ENCODE measurements at places on chromosomes 6 and 20.

GRCh38 chr6:4521070-4521469, 255.1 kb upstream of the CDYL start:
- no peak for DNase-seq

GRCh38 chr6:135159531-135159930, 21.6 kb upstream of the MYB start:
- DNase-seq, result no peak

DNA sequence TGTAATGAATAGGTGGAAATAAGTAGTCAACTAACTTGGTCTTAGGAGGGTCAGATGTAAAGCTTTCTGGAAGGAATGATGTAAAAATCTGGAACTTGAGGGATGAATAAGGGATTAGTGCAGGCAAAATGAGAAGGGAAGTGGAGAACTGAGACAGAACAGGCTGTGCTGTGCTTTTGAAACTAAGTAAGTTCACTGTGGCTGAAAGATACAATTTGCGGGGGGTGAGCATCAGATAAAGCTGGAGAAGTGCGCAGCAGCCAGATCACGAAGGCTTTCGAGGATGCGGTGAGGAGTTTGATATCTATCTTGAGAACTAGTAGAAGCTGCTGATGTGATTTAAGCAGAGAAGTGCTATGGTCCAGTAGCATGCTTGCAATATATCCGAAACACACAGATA, 247.8 kb downstream of the RNF144B start:
- no peak for DNase-seq

DNA sequence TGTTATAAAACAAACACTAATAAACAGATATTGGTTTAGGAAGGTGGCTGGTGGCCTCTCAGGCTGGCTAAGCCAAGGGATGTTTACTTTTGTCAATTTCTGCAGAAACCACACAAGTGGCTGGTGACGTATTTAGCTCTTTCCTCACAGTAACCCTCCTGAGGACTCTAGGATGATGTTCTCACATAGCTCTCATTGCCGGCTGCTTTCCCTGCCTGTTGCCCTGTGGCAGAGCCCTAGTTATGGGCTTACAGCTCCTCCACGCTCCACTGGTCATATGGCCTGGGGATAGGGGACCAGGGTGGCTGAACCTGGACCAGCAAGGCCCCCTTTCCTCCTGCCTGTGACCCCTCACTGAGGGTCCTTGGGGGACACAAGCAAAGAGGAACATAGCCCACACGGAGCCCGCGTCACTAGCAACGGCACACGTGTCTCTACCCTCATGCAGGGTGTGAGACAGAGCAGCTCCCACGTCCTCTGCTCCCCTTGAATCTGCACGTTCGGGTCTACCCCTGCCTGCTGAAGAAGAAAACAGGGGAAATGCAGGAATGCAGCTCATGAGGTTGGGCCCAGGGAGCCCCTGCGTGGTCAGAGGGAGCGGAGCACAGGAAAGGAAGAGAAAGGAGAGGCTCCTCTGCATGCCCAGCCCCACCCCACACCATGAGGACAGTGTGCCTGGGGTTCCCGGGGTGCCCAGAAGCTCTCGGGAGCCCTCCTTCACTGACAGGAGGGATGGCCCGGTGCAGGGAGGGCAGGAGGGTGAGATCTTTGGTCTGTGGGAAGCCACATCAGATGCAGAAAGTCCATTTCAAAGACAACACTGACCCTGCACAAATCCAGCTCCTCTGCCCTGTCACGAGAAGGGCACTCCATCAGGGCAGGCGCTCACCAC, 13.9 kb downstream of the RAMACL start:
- no peak for DNase-seq

- no peak for DNase-seq
Measured at GRCh38 chr6:136225496-136225895, 24.6 kb downstream of the MTFR2 start.

DNA sequence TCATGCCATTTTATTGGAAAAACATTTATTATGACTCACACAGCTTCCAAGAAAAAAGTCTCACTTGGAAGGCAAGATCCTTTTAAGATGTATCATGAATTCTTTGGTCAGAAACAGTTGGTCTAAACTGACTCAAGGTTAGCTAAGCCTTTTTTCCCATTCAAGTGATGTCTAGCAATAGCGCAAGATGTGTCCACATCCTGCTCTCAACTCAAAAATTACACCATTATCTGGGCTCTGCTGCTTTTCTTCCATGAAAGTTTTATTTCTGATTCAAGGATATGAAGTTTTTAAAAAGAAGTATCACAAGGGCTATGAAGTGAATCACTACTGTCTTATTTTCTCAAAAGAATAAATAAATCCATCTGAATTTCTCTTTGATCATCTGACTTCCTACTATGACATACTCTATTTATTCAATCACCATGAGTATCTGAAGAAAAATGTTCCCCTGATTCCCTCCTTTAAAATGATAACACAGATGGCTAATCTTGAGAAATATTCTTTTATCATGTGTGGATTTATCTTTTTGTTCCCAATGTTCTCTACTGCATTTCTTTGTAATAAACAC, 139.2 kb downstream of the AHI1 start:
- DNase-seq, result no peak

- no peak for DNase-seq
Measured at GRCh38 chr6:36752187-36752885, 54.7 kb downstream of the RAB44 start.

DNA sequence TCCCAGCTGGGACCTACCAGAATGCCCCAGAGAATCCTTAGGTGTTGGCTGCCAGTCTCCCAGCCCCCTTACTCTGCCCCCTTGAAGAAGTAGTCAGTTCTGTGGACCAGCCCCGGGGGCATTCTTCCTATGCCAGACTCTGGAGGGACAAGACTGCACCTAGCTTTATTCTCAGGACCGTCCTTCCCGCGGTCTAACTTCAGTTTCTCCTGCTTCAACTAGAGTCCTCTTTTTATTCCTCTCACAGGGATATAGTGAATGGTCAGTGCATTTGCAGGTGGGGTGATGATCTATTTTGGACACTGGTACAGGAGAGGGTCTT, 35.9 kb upstream of the MDFI start:
- no peak for DNase-seq

DNA sequence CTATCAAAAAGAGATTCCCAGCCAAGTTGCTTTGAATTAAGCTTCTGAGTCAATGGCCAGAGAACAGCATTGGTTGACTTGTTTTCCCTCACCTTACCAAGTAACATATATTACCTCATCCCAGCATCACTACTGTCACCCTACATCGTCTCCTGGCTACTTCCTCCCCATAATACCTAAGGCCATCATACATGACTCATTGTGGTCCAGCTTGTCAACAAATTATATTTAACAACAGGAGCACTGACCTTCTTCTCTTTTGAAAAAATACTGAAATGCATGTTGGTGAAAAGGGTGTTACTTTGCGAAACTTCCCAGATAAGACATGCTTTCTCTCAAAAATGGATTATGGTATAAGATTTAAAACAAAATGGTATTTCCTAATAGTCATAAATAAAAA, 106.9 kb downstream of the TBX18 start:
- DNase-seq, result no peak

DNA sequence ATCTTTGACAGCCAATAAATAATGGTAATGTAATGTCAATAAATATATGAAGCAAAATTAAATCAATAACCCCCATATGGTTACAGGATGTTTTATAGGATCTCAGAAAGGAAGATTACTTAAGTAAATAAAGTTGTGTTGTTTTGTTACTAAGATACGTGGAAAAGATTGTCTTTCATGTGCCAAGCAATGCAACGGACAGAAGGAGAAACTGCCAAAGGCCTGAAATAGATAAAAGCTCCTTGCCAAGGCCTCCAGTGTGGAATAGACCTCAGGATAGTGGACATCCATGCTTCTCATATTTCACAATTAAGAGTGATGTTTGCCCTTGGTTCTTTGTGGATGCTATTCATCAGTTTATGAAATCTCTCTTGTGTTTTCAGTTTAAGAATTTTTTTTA, 16.4 kb upstream of the FNDC1 start:
- no peak for DNase-seq

Measured in GM18507 (cell line).